ENCODE measurements at places on chromosomes 6 and 20.

- H3K27me3 ChIP-seq = no peaks in the 10 kb centered on the region
- no peak overlapping the region for H3K27ac ChIP-seq
- no peaks in the 10 kb centered on the region for H3K36me3 ChIP-seq
- H3K4me1 ChIP-seq = no peaks in the 10 kb centered on the region
- no peak overlapping the region for H3K4me3 ChIP-seq
Observed at GRCh38 chr20:54596651-54597050, 121.3 kb downstream of the DOK5 start.

DNA sequence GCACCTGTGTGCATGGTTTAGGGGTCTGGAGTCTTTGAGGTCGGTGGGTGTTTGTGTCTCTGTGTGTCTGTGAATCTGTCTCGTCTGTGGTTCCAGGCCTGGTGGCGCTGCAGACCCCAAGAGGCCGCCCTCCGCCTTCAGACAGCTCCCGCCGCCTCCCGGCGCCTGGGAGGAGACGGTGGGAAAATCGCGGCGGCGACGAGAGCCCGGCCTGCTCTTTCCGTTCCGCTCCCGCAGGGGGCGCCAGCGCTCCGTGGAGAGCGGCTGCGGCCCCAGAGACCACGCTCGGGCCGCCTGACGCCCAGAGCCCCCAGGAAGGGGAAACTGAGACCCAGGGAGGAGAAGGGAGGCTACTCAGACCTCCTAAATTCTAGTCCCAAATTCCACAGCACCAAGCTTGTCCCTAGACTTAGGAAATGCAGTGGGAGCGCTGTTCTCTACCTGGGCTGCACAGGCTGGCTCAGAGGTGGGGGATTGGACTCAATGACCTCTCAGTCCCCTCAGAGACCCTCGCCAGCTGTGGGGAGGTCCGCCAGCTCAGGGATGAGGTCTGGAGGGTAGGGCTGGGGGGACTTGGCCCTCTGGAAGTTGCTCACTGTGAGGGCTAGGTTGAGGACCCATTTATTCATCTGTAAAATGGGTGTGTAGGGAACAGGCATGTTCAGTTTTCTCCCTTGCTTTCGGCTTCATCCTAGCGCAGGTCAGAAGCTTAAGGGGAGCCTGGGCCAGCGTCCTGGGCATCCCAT lies 36.9 kb upstream of the BLCAP start:
- no peak overlapping the region for H3K4me3 ChIP-seq
- peaks cover 9% of the 10 kb centered on the region for H3K4me1 ChIP-seq
- H3K27me3 ChIP-seq = peaks cover 34% of the 10 kb centered on the region
- peak; percentile 67 for DNase-seq

DNA sequence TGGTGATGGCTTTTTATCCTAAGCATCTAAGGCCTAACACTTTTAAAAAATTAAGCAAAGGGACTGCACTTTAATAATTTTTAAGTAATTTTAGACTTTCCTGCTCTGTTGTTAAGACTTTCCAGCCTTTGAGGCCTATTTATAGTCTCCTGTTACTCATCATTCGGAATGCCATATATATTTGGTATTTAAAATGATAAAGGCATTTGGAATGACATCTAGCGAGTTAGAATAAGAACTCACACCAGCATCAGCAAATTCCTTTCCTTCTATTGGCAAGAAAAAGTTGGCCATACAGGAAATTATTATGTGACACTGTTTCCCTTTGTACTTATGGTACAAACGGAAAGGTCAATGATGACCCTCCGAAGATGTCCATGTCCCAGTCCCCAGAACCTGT lies 88.1 kb upstream of the STMND1 start:
- no peak overlapping the region for H3K27ac ChIP-seq
- H3K27me3 ChIP-seq = no peaks in the 10 kb centered on the region
- H3K4me3 ChIP-seq = no peak overlapping the region
- H3K36me3 ChIP-seq = no peaks in the 10 kb centered on the region

- no peak overlapping the region for H3K27ac ChIP-seq
- no peak for DNase-seq
- no peaks in the 10 kb centered on the region for H3K4me1 ChIP-seq
- no peak overlapping the region for H3K4me3 ChIP-seq
- no peaks in the 10 kb centered on the region for H3K36me3 ChIP-seq
Observed at GRCh38 chr6:9112544-9112943, 677.2 kb upstream of the SLC35B3 start.

- no peak overlapping the region for H3K27ac ChIP-seq
Observed at GRCh38 chr6:11212664-11213063, 19.8 kb downstream of the NEDD9 start.

GRCh38 chr6:36025260-36025931 lies 955 bp upstream of the SLC26A8 start:
- no peak overlapping the region for H3K27ac ChIP-seq
- H3K27me3 ChIP-seq = peaks cover 17% of the 10 kb centered on the region
- H3K4me3 ChIP-seq = no peak overlapping the region
- no peak for DNase-seq
- peaks cover 30% of the 10 kb centered on the region for H3K4me1 ChIP-seq

- H3K27me3 ChIP-seq = peaks cover 3% of the 10 kb centered on the region
- DNase-seq = no peak
- H3K36me3 ChIP-seq = no peaks in the 10 kb centered on the region
- H3K4me1 ChIP-seq = peaks cover 3% of the 10 kb centered on the region
Observed at GRCh38 chr20:40307997-40308396, 381.0 kb downstream of the MAFB start.

DNA sequence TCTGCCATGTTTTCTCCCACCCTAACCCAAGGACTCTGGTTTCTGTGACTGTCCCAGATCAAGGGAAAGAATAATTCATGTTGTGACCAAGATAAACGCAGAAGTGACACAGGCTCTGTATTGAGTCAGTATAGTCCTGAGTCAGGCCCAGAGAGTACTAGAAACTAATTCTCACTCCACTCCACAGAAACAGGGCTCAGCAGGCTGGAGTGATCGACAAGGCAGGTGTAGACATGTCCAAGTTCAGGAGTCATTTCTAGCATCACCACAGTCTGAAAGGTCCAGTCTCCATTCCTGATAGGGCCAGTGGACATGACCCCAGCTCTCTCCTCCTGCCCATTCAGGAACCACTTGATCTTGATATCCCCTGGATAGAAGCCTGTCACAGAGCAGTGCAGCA lies 2.7 kb downstream of the HLA-DOB start:
- H3K27ac ChIP-seq = no peak overlapping the region
- peaks cover 39% of the 10 kb centered on the region for H3K27me3 ChIP-seq
- H3K36me3 ChIP-seq = no peaks in the 10 kb centered on the region
- no peak overlapping the region for H3K4me3 ChIP-seq

DNA sequence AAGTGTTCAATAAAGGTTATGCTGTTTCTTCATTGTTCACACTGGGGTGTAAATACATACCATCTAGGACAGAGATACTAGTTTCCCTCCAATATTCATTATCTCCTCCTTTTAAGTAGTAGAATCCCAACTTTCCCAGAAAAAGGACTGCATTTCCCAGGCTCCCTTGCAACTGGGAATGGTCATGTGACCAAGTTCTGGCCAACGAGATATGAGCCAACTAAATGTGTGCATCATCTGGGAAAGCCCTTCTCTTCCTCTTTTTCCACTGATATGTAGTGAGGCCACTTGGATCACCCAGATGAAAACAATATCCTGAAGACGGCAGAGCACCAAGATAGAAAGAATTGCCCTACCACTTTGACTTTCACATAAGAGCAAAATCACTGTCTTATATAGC lies 97.9 kb upstream of the PTPRT start:
- no peak overlapping the region for H3K27ac ChIP-seq
- H3K4me3 ChIP-seq = no peak overlapping the region
